ENCODE measurements at places on chromosomes 16 and 17. TPM values are rescaled to one million over a fixed set of nuclear protein-coding genes. Genes with fewer than 3 reads are reported as not detected.
A peak's percentile ranks its signal among the peaks of the same experiment; 100 is the strongest.

Gene ENO3
- total RNA-seq, result 668 TPM

Gene MT1A
- 30.1 TPM for total RNA-seq

Gene FN3K
- 69.4 TPM for total RNA-seq

Gene C17orf100
- total RNA-seq, result 0.59 TPM

Gene FAM83G
- 1.6 TPM for total RNA-seq

Gene CD7
- total RNA-seq, result 8.6 TPM

Gene SOST
- total RNA-seq, result not detected

Gene DNASE1L2
- total RNA-seq, result 0.40 TPM

Gene CTRB2
- not detected for total RNA-seq

GRCh38 chr16:4345836-4346781 is 5.0 kb downstream of the PAM16 start:
- no peak for DNase-seq

GRCh38 chr16:24713379-24713778 is 16.1 kb upstream of the TNRC6A start:
- DNase-seq, result no peak

- peak; percentile 75 for DNase-seq
Observed at GRCh38 chr16:85146922-85147651, 34.8 kb upstream of the CIBAR2 start.

DNA sequence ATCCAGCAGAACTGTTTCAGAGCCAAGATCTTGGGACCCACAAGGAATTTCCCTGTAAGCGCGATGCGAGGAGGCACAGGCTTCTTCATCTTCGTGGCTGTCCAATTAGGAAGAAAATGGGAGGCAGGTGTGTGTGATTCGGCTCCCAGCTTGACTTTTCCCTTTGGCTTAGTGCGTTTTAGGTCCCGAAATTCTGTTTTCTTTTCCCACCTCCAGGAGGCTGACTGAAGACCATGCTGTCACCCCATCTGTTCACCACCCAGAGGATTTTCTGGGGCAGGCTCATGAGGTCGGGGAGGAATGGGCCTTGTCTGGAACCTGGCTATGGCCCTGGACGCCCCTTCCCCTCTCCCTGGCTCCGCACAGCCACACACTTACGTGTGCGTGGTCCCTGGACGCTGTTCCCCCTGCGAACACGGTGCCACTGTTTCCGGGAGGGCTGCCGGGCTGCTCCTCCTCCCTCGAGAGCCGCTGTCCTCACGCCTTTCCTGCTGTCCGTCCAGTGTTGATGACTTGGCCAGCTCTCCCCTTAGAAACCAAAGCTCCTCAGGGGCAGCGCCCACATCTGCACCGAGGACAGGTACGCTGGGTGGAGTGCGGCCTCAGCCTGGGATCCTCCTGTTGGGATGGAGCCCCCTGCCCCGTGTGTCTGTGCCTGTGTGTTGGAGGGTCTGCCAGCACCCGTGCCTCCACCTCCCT is 2.7 kb upstream of the PABPN1L start:
- no peak for DNase-seq

GRCh38 chr16:56029026-56029425 is 153.9 kb upstream of the CES5A start:
- DNase-seq, result no peak

GRCh38 chr17:75031972-75032719 is 14.6 kb downstream of the ATP5PD start:
- DNase-seq, result peak; percentile 69

GRCh38 chr16:11857161-11857560 is 5.8 kb upstream of the RSL1D1 start:
- no peak for DNase-seq

- DNase-seq, result no peak
Observed at GRCh38 chr17:4522661-4523060, 24.0 kb downstream of the SPNS2 start.

DNA sequence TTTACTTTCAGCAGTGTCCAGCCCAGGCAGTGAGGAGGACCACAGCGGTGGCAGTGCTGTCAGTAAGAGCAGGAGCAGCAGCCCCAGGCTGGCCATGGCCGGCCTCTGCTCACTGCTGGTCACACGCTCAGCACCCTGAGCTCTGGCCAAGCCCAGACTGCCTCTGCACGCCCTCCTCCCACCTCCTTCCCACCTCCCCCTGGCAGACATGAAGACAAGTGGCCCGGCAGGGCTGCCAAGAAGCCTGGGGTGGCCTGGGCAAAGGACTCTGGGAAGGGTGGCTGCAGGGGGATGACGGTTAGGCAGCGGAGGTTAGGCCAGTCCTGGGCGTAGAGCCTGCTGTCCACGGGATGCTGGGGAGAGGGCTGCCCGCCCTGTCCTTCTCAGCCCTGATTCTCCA is at the start of gene C16orf89:
Gene C16orf89 (minus strand): TSS at position 144 of the 400 bp plus-strand sequence. CDS start 48 bp downstream, at position 96.
- no peak for DNase-seq

DNA sequence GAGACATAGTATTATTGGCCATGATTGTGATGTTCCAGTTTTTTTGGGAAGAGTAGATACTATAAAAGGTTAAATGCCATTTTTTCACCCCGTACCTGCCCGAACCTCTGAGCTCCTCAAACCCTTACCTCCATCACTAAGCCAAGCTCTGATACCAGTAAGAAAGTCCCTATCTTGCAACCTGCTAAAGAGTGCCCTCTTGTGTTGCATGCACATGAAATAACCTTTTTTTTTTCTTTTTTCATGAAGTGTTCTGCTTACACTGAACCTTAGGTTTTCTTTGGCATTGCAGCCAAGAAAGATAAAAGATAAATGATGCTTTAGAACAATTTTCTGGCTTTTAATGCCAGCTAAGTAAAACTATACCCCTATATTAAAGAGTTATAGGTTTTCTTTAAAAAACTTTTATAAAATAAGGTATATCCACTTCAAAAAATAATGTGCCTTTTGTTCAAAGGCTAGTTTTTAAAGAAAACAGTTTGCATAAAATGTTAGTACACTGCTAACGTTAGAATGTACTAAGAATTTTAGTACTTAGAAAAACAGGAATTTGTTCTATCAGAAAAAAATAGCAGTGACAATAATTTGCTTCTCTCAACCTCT is 295.3 kb upstream of the PMFBP1 start:
- DNase-seq, result no peak

DNA sequence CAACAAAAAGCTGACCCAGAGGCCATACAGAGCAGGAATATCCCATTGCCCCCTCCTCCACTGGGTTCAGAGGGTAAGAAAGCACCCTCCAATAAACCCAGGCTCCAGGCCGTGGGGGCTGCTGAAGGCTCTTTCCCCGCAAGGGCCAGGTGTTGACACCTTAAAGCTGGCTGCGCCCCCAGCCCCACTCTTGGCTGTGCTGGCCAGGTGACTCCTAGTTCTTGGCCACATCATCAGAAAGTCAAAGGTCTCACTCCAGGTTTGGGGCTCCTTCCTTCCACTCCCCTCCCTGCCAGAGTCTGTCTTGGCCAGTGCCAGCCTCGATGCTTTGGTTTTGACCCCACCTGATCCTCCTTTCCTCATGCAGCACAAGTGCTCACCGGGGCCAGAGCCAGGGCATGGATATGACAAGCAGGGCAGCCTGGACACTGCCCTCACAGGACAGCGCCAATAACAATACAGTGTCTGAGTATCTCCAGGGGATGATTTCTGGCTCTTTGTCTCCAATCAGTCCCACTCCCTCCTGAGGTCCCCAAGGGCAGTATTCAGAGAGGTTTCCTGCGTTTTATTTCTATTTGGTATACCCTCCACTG is 8.2 kb downstream of the SLC46A1 start:
- no peak for DNase-seq

DNA sequence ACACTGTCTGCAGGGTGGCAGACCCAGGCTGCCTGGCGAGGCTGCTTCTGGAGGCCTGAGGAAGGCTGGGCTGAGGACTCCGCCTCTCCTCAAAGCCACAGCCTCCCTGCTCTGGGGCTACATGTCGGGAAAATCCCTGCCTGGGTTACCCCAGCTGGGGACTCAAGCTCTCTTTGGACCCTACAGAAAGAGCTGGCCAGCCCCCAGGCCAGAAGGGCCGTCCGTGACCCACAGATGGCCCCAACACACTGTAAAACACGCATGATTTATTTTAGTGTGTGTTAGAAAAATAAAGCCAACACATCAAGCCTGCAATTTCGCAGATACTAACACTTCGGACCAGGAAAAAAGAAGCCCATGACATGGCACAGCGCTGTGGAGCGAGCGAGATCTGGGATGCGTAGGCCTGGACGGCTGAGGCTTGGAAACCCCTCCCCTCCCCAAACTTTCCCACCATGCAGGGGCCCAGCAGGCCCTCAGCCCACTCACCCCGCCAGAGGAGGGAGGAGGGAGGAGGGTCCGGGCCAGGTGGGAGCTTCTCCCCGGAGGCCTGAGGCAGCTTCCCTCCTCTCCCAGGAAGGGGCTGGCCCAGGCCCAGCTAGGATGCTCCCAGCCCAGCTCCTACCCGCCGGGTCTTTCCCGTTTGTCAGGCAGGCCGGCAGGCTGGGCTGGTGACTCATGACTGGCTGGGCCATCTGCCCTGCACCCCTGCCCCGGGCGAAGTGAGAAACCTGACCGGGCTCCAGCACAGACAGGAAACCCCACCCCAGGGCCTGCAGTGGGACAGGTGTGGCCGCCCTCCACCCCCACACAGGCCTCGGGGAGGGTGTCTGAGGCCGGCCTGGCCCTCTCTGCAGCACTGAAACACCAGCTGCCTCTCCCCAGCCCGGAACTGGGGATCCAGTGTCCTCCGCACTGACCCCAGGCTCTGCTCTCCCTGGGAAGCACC is 34.1 kb upstream of the SLC38A10 start:
- DNase-seq, result peak; percentile 89

GRCh38 chr16:50351116-50351515 is 17.7 kb downstream of the BRD7 start:
- DNase-seq, result no peak

DNA sequence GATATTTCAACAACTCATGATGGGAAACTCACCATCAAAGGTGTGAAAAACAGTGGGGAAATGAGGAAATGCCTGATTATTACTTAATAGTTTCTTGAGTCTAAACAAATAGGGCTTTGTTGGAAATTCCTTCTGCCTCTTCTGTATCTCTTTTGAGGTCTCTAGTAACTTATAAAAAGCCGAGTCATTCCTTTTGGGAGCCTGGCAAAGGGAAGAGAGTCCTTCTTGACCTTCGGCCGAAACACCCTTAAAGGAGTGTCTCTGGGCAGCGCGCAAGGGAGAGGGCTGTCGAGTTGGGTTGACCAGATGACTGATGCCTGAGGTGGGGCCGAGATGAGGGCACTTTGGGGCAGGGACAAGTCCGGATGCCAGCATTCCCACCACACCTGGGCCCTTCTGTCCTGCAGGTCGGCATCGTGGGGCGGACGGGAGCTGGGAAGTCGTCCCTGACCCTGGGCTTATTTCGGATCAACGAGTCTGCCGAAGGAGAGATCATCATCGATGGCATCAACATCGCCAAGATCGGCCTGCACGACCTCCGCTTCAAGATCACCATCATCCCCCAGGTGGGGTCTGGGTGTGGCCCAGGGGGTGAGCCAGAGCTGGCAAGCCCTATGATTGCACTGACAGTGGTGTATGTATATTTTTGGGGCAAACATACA is 89.2 kb downstream of the ABCC6 start:
- no peak for DNase-seq

GRCh38 chr16:8971416-8971815 is 7.7 kb upstream of the USP7 start:
- no peak for DNase-seq

DNA sequence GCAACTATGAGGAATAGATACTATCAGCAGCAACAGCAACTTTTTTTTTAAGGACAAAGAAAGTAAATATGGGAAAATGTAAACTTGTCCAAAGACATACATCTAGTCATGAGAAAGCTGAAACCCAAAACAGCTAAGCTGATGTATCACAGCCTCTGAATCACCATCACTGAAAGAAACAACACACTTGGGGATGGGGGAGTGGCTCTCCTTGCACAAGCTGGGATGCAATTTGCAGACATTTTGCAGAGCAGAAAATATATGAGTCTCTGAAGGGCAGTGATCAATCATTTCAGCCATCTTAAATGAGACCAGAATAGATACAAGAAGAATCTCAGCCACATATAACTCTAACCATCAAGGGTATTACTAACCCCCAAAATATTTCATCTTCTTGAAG is 79.1 kb downstream of the GRIN2A start:
- no peak for DNase-seq

GRCh38 chr16:65846210-65846602 is 520.3 kb upstream of the CDH5 start:
- no peak for DNase-seq

DNA sequence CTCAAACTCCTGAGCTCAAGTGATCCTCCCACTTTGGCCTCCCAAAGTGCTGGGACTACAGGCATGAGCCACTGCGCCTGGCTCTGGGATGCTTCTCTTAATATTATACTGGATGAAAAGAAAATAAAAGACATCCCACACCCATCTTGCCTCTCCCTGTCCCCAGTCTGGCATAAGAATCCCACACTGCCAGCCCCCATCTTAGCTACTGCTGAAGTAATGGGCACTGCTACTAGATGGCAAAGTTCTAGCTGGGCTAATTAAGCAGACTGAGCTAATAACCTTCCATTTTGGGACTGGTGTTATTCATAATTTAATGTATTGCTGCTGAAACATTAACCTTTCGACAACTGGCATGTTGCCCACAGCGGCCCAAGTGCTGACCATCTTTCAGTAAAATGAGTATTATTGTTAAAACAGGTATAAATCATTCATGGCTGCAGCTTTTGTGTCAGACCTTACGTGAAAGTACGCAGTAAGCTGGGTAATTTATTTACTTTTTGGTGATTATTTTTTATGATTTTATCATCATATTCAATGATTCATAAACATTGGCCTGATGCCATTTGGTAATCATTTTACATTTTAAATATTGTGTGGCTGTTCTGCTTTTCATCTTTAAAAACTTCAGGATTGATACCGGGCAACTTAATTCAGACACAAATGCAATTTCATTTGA is 47.4 kb upstream of the ZFHX3 start:
- DNase-seq, result no peak

GRCh38 chr16:77807-78443 is at the start of gene MPG:
Gene MPG (plus strand): TSS chr16:78225. CDS start chr16:78310, 85 bp downstream.
- DNase-seq, result peak; percentile 92

Measured in heart left ventricle (tissue), 16 donors.